Mucosa of descending colon (tissue), 3 donors: ENCODE measurements at places on chromosomes 5 and 9. TPM values are rescaled to one million over a fixed set of nuclear protein-coding genes. Genes with fewer than 3 reads are reported as not detected.

The CDH9 gene
- total RNA-seq = not detected

- no peak for DNase-seq
These were observed 16.7 kb upstream of the MED10 start for GRCh38 chr5:6395102-6395445.

DNA sequence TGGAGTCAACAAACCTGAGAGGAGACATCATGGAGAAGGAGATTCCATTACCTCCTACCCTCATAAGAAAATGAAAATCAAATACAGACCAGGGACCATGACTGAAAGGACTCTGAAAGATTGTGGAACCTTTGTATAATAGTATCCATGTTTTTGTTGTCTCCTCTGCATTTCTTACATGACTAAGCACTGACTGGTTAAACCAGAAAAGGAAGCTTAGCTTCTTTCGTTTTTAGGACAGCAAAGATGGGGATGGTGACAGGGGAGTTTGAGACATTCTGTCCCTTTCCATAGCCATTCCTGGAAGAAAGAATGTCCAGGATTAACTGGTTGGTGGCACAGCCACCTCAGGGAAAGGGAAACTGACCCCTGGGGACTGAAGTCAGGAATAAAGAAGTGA lies 22.2 kb downstream of the ITGA1 start:
- no peak for DNase-seq

DNA sequence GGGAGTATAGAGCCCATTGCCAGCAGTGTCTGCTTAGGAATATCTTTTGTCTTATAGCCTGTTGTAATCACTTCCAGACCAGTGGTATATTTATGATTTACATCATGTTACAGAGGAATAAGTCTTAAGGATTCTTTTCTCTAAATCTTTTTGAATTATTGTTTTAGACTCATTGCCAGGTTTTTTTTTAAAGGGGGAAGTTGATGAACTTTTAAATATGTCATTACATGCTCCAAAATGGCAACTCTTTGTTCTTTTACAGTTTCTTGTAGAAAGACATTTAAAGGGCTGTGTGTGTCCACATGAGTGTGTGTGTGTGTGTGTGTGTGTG lies 59.4 kb upstream of the NFIB start:
- DNase-seq = no peak

DNA sequence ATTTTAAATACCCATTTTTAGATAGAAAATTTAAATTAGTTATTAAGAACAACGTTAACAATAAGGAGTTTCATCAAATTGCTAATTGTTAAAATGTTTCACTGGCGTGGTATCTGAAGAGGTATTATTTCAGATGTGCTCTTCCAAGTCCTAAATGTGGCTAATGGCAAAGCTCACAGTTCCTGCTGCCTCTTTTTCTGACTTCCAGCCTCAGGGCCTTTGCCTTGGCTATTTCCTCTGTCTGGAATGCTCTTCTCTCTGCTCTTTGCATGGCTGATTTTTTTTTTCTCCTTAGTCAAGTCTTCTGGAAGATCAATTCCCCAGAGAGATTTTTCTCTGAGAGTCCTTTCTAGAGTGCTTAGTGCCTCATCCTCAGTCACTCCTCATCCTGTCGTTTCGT lies 9.6 kb upstream of the SSBP2 start:
- no peak for DNase-seq

The TMEM203 gene
- 30.6 TPM for total RNA-seq

DNA sequence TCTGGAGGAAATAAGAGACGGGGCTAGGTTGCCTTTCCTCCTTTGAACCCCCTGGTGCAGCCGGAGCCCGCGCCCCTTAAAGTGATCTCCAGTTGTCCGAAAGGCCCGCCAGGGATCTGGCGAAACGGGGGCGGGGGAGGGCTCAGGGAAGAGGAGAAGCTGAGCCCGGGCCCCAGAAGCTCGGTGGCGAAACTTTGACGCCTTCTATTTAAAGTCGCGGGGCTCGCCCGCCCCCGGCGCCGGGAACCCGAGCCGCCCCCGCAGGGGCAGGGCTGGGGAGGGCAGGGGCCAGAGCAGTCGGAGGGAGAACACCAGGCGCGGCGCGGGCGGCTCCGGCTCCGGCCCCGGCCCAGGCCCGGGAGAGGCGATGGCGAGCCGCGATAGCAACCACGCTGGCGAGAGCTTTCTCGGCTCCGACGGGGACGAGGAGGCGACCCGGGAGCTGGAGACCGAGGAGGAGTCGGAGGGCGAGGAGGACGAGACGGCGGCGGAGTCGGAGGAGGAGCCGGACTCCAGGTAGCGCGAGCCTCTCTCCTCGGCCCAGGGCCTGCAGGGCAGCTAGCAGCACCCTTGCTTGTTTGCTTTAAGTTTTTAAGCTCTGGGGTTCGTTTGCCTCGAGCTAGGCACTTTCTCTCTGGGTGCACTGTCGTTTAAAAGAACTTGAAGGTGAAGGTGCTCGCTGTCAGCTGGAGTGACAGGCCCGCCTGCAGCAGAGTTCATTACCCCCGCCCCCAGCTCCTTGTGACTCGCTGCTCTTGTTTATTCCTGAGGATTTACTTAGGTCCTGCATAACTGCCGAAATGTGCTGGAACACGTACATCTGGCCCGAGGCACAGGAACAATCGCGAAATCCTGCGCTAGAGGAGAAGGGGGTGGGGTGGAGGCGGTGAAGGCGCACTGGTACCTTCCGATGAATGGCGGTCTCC lies at the start of gene CMYA5:
Gene CMYA5 (plus strand): TSS at position 296 of the 926 bp plus-strand sequence. CDS start 72 bp downstream, at position 368.
- DNase-seq = no peak

- no peak for DNase-seq
These were observed 246.0 kb upstream of the NUDT12 start for GRCh38 chr5:103808464-103809106.

- no peak for DNase-seq
These were observed 169.3 kb downstream of the PAX5 start for GRCh38 chr9:36864491-36865410.

The GFPT2 gene
- 7.9 TPM for total RNA-seq

DNA sequence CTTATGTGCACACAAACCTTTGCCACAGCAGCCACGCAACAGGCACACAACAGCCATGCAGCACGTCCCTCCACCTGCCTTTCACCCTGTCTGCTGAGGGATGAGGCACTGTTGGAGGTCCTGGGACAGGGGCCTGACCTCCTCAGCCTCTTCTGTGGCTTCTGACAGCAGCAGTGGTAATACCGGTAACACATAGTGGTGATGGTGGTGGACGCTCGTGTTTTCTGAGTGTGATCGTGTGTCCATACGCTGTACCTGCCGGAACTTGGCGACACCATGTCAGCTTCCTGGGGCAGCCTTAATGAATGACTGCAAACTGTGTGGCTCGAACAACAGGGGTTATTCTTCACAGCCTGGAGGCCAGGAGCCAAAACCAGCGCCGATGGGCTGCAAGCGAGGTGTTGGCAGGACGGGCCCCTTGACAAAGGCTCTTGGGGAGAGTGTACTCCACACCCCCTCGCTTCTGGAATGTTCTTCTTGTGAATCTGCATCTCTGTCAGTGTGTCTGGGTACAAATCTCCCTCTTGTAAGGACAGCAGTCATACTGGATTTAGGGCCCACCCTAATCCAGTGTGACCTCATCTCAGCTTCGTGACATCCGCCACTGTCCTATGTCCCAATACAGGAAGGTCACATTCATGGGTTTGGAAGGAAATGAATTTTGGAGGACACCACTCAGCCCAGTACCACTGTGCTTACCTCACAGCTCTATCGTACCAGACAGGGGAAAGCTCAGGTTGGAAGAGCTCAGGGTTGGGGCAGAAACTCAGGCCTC lies 55.3 kb upstream of the EXOC3 start:
- no peak for DNase-seq

The C9orf50 gene
- not detected for total RNA-seq

GRCh38 chr5:175588709-175589429 lies 69.0 kb upstream of the HRH2 start:
- no peak for DNase-seq
